Sciatic nerve (tissue), 2 donors: ENCODE measurements at places on chromosomes 7 and 10.
A peak's percentile ranks its signal among the peaks of the same experiment; 100 is the strongest.

GRCh38 chr7:93036807-93037206, 81.0 kb downstream of the SAMD9 start:
- no peak for DNase-seq

GRCh38 chr10:22643116-22643515, 71.3 kb downstream of the PIP4K2A start:
- no peak for DNase-seq

DNA sequence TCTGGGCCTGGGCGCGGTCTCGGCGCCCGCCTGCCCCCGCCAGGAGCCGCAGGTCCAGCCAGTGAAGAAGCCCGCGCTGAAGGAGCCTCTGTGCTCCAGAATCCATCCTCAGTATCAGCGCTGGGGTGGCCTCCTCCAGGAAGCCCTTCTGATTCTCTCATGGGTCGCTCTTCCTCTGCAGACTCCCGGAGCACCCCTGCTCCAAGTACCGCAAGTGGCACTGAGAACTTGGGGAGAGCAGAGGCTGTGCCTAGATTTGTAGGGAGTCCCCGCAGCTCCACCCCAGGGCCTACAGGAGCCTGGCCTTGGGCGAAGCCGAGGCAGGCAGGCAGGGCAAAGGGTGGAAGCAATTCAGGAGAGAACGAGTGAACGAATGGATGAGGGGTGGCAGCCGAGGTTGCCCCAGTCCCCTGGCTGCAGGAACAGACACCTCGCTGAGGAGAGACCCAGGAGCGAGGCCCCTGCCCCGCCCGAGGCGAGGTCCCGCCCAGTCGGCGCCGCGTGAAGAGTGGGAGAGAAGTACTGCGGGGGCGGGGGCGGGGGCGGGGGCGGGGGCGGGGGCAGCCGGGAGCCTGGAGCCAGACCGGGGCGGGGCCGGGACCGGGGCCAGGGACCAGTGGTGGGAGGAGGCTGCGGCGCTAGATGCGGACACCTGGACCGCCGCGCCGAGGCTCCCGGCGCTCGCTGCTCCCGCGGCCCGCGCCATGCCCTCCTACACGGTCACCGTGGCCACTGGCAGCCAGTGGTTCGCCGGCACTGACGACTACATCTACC, at the start of gene ALOX5:
ALOX5 (plus strand) TSS at position 641 of the 774 bp plus-strand sequence; CDS start at position 705, 64 bp downstream.
- no peak for DNase-seq

- no peak for DNase-seq
Measured at GRCh38 chr10:129123428-129123827, 343.6 kb upstream of the MGMT start.

- DNase-seq, result no peak
Measured at GRCh38 chr10:107013258-107014006, 151.1 kb downstream of the SORCS1 start.

DNA sequence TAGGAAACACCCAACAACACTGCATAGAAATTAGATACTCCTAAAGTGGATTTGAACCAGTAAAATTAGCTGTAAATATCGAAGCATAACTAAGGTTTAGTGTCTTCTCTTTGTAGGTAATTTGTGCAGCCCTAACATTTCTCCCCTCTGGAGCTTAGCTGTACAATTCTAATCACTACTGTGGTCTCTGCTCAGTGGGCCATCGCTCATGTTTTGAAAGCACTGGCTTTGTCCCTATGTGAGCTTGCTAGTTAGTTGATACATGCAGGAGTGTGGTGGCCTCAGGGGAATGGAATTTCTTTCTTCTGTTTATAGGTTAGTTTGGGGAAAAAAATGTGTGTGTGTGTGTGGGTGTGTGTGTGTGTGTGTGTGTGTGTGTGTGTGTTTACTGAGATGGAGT, 373.1 kb downstream of the DPP6 start:
- no peak for DNase-seq

DNA sequence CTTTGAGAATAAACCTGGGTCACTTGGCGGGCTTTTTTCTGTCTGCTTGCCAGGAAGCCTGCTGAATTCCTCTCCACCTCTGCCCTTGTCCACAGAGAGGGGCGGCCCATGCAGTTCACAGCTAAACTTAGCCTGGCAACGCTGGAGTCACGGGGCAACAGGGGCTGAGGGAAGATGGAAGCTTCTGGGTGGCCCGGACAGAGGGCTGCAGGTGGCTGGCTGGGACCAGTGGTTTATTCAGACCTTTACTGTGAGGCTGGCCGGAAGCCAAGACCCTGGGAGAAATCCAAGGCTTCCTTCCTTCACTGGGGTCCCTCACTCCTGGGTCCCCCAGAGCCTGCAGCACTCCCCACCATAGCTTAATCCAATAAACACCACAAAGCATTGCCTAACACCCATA, 17.0 kb downstream of the ITPRIP start:
- no peak for DNase-seq

DNA sequence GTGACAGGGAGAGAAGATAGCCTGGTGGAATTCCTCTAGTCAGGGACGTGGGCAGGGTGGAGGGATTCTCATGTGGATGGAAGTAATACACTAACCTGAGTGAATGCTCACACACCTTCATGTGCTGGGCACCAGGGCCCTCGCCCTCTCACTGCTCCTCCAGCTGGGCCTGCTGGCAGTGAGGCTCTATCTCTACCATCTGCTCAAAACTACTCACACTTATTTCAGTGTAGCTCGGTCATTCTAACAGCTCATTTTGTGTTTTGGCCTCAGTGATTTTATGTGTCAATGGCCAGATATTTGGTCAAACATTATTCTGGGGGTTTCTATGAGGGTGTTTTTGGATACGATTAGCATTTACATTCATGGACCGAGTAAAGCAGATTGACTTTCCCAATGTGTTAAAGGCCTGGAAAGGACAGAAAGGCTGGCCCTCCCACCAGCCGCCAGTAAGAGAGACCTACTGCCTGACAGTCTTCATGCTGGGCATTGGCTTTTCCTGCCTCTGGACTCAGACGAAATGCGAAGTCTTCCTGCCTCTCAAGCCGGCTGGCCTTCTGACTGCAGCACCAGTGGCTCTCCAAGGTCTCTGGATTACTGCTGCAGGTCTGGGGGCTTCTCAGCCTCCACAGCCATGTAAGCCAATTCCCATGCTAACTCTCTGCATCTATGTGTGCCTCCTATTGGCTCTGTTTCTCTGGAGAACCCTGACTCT, 335.4 kb downstream of the CXCL12 start:
- DNase-seq, result no peak

DNA sequence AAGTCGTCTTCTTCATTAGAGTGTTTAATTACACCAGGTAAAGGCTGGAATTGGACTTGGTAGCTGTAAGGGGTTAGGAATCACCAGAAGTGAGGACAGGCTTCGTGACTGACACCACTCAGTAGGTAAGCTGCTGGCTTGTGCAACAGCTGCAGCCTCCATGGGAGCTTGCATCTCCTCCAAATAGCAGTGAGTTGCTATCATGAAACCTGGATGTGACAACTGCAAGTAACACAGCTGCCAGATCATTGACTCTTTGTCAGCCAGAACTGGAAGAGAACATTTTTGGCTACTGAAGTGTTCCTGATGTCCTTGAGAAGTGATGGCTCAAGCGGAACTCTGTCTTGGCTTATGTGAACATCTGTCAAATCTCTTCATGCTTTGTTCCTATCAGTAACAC, 64.1 kb upstream of the MSRB2 start:
- DNase-seq, result no peak

- peak; percentile 80 for DNase-seq
Measured at GRCh38 chr7:66140924-66141323, 26.3 kb downstream of the CRCP start.

DNA sequence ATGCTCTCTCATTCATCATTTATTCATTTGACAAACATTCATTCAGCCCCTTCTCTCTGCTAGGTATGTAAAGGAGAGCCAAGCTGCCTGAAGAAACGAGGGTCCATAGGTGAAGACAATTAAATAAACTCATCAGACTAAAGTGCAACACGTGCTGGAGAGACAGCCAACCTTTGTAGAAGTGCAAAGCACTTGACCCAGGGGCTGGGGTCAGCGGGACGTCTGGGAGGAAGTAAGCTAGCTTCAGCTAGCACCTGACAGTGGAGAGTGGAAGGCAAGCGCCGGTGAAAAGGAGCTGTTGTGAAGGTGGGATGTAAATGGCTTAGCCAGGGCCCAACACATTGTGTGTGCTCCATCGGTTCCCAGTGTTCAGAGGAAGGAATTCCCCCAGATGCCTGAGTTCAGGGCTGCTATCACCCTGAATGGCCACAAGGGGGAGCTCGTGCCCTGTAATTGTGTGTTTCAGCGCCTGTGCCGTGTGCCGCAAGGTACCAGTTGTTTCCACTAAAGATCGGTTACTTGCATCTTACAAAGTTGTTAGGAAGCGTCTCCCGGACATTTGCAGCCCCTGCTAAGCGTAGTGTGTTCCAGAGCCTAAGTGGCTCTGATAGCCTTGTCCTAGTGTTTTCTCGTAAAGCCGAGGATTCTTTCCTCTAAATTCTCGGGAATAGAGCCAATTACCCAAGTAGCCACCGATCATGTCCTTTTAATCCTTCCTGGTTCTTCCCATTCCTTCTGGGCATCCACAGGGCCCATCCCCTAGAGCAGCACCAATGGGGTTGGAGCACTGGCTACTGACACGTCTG, 30.6 kb downstream of the TLX1 start:
- DNase-seq, result peak; percentile 81

GRCh38 chr7:103387242-103387641, 39.8 kb downstream of the PSMC2 start:
- no peak for DNase-seq

GRCh38 chr10:103915796-103916195, 2.2 kb downstream of the STN1 start:
- DNase-seq, result no peak

GRCh38 chr7:39299695-39300094, 266.5 kb upstream of the YAE1 start:
- DNase-seq, result no peak

GRCh38 chr7:44621750-44622103, 15.3 kb downstream of the OGDH start:
- DNase-seq, result no peak

DNA sequence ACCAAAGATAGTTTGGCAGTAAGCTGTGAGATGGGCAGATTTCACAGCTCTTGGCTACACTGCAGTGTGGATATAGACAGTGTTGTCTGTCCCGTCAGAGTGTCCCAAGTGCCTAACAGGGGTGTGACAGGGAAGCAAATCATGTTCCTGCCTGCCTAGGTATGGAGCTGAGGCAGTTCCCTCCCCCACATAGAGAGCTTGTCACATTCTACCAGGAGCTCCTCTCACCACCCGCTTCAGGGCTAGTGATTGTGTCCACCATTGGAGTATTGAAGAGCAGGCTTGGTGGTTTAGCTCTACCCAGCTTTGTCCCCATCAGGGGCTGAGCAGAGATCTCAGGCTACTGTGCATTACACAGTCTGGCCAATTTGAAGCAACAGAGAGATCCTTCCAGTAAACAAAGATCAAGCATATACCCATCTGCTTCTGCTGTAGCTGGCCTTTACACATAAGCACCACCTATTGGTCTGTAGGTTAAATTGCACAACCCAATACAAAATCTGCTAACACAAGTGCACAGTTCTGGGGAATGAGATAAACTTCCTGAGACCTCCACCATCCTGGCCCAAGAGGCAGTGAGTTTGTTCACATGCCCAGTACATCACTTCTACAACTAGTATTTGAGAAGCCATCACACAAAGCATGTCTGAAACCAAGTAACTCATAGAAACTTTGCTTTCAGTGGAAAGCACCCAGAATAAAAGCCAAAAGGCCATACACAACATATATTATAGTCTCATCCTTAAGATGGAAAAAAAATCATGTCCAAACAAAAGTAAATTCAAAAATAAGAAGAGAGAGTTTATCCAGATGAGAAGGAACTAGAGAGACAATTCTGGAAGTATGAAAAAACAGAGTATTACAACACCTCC, 67.3 kb downstream of the GLCCI1 start:
- DNase-seq, result no peak

DNA sequence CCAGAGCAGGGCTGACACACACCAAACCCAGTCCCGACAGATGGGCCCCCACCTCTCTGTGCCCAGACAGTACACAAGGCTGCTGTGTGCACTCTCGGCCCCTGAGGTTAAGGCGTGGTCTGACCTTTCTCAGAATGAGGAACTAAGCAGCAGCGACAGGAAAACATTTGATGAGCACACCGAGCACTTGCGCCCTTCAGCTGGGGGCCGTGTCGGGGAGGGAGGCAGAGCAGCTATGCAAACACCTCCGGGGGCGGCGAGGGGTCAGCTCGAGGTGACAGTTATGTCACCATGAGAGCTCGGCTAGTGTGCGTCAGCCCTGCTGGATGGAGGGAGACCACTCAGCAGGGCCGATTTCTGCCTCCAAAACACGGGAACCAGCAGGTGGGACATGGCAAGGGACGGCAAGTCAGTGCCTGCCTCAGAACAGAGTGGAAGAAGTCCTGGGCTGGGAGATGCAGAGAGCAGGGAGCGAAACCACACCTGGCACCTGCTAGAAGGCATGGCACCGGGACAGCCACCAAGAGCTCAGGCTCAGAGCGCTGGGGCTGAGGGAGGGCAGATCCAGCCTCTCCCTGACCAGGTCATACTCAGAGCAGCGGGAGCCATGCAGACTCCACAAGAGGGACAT, 57.4 kb downstream of the CHST15 start:
- no peak for DNase-seq

DNA sequence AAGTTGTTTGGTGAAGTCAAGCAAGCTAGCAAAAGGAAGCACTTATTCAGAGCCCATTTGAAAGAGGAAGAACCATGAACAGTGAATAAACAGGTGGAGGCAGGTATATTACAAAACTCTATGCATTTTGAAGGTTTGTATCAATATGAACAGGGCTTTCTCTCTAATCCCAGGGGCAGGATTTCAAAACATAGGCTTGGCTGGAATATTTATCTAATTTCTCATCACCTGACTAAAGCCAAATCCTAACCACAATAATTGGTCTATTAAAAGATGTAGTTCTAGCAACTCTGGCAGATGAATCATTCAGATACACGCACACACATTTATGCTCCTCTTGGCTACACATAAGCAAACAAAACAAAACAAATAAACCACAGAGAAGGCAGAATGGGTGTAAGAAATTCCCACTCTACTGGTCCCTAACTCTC, 554.4 kb downstream of the INHBA start:
- DNase-seq, result no peak

- no peak for DNase-seq
Measured at GRCh38 chr10:90245623-90246022, 544.2 kb downstream of the KIF20B start.

DNA sequence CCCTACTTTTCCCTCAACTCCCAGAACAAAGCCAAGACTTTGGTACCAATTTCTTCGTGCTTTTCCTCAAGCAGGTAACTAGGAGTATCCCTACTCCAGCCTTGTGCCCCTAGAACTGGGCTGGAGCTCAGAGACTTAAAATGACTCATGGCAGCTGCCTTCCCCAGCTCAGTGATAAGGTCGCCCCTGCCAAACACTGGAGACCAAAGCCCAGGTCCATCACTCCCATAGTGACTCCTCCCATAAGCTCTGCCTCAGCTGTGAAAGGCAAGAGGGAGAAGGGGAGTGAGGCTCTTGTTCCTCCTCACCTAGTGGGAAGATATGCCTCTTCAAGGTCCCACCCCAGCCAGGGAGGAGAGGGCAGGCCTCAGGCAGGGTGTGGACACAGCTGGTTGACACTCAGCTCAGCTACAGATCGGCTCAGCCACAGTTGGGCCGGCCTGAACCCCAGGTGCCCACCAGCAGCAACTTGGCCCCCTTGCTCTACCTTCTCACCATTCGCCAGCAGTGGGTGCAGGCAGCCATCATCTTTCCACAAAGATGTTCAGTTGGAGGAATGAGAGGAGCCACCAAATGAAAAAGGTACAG, 13.8 kb upstream of the CYREN start:
- no peak for DNase-seq

GRCh38 chr7:101602484-101603241, 26.4 kb downstream of the MYL10 start:
- DNase-seq, result peak; percentile 90
